ENCODE measurements at places on chromosomes 6 and 20.

GRCh38 chr6:21598674-21599023, 5.1 kb downstream of the SOX4 start:
- DNase-seq = no peak

GRCh38 chr6:125154761-125155135, 1.2 kb downstream of the TPD52L1 start:
- DNase-seq = no peak

GRCh38 chr20:41095110-41095969, 42.0 kb upstream of the PLCG1 start:
- peak; percentile 13 for DNase-seq

GRCh38 chr20:10314198-10314597, 95.6 kb downstream of the SNAP25 start:
- no peak for DNase-seq

DNA sequence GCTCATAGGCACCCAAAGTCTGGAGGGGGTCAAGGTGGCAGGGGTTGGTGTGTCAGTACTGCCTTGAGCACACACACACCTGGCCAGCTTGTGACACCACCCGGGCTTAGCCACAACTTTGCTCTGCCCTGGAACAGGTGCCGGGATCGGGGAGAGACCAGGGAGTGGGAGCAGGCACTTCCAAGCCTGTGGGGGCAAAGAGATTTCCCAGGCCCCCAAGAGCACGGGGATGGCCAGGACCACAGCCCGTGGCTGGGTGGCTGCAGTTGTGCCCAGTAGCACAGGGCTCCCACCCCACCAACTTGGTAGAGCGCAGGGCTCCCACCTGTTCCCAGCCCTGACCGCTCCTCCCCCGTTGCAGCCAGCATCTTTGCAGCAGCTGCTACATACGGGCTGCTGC, 40.4 kb downstream of the WASF1 start:
- DNase-seq = no peak

GRCh38 chr20:42482808-42483207, 706.9 kb downstream of the PTPRT start:
- no peak for DNase-seq

DNA sequence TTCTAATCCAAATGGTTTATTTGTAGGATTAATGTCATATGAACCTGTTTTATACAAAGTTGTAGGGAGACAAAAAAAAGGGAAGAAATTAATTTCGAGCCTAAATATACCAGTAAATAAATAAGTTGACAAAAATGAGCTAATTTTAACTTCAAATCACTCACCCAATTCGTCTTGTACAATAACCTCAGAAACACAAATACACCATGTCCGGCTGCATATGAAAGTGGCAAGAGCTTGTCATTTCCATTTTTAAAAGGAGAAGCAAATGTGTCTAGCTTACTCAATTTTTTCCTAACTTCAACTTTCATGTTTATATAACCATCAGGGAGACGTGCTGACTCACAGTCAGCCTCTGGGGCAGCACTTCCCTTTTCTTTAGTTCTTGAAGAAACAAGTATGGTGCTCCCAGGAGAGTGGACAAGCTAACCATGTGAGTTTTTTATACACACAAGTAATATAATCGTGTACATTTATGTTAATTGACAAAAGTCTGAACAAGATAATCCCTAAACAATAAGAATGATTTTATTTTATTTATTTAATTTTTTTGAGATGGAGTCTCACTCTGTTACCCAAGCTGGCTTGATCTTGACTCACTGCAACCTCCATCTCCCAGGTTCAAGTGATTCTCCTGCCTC, 55.5 kb upstream of the SGK1 start:
- no peak for DNase-seq

DNA sequence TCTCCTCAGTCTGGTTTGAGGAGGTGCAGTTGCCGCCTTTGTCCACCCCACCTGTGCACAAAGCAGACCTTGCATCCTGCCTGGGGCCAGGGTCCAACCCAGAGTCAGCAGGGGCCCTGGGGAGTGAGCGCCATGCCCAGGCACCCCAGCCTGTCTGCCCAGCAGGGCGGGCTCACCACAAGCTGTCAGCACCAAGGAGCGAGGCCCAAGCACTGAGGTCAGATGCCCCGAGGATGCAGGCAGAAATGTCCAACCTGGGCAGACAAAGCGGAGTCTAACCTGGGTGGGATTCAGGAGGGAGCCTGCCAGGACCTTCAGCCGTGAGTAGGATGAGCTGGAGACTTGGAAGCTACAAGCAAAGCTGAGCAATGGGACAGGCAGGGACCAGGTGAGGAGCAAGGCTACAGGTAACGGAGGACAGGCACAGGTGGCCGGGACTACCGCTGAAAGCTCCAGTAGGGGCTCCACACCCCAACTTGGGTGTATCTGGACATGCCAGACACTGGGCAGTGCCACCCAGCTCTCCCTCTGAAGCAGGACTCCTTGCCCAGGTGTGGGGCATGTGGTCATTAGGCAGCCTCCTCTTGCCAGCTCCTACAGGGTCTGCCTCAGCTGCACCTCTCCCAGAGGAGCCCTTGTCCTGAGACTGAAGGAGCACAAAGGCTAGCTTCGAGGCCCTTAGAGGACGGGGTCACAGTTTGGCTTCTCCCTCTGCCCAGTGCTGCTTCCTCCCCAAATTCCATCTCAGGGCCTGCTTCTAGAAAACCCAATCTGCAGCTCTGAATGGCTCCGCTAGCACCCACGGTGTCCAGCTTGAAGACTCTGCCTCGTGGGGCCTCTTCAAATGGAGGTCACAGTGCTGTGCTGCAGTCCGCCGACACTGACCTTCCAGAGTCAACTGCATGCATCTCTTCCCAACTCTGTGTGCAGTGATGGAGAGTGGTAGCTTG, 210.6 kb upstream of the CDYL start:
- DNase-seq = no peak

DNA sequence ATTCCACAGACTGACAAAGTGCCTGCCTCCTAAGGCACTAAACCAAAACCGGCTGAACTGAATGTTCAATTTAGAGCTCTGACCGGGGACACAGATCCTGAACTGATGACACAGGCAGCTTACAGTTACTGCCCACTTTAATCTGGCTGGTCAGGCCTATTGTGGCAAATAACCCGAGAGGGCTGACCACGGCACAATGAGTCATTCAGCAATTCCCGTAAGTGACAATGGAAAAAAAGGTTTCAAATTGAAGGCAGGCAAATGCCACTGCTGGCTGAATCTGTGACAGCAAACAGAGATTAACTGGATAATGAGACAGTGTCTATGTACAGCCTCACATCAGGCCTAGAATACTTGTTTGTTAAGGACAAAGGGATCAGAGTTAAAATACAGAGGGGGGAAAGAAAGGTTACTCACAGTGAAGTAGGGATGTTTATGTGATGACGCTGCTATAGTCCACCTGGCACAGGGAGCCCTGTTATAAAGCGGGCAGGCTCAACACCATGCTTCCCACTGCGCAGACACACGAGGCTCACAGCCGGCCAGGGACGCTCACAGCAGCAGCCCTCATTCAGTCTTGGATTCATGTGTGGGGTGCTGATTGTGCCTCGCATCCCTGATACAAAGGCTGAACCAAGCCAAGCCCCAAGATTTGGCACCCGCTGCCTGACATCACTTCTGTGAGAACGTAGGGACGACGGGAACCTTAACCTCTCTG, 54.4 kb downstream of the RTN4IP1 start:
- DNase-seq = no peak

- DNase-seq = no peak
Measured at GRCh38 chr6:81772741-81773140, 20.3 kb upstream of the TENT5A start.

- no peak for DNase-seq
Measured at GRCh38 chr20:59961423-59961822, 3.2 kb downstream of the CDH26 start.

DNA sequence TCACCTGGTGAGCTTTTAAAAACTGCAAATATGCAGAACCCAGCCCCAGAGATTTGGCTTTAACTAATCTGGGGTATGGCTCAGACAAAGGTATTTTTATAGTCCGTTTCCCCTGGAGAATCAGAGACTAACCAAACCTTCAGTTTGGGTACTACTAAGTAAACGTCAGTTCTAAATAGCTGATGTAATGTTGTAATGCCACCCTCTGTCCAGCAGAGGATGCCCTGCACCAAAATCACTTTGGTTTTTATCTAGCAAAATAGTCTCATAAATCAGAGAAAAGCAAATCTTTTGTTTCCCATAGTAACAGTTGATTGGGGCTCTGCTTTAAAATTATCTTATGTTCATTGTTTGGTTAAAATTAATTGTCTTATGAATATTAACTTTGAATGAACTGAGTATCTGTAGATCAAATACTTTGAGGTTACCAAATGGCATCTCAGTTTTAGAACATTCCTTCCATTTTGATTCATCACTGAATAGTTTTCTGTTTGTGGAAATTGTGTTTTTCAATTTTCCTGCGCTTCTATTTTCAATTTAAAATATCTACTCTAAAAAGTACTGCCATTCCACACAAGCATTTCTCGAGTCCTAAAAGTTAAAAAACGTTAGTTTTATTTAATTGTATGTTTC, 278.3 kb upstream of the PLCB4 start:
- DNase-seq = no peak

DNA sequence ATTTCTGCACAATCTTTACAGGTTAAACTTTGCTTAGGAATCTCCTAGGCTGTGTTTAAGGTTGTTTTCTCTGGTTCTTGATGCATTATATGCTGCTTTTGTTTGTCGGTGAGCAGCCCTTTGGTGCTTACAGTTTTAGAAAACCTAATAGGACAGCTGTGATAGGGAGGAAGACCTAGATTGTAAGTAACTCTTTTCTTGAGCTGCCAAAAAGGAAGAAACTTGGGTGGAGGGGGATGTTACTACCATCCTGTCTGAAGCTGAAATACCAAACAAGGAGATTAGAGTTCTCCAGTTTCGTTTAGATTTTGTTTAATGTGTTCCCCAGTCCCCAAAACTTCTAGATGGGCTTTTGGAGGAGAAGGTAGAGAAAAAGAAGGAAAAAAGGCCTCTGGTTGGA, 72.0 kb downstream of the ANKS1A start:
- DNase-seq = no peak

- DNase-seq = no peak
Measured at GRCh38 chr6:103178193-103178592, 1681.5 kb downstream of the HACE1 start.

DNA sequence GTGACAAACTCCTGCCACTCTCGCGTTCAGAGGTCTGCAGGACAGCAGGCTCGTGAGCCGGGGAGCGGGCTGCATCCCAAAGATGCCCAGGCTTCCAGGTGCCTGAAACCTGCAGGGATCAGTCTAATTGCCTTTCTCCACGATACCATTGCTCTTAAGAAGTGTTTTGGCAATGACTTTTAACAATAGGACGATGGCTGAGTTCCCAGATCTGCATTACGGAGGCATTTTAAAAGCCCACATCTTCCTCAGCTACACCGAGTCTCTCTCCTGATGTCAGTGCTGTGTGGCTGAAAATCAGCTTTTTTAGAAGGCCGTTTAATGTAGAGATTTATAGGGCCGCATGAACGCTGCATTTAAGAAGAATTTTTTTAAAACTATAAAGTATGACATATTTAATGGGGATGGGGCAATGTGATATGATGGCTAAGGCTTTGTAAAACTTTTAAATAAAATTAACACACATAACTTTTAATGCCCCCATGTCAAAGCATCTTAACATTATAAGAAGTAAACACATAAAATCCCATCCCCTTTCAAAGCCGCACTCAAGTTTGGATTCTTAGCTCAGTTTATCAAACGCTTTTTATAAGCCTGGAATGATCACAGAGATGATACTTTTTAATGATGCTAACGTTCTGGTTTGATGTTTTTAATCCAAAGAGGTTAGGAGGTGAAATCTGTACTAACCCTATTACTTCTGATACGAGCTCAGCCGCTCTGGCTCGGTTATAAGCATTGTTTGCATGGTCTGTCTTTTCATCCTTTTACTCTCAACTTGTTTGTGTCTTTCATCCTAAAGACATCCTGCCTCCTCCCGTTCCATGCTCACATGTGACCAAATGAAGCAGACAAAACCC, 386.0 kb downstream of the SMOC2 start:
- DNase-seq = no peak

DNA sequence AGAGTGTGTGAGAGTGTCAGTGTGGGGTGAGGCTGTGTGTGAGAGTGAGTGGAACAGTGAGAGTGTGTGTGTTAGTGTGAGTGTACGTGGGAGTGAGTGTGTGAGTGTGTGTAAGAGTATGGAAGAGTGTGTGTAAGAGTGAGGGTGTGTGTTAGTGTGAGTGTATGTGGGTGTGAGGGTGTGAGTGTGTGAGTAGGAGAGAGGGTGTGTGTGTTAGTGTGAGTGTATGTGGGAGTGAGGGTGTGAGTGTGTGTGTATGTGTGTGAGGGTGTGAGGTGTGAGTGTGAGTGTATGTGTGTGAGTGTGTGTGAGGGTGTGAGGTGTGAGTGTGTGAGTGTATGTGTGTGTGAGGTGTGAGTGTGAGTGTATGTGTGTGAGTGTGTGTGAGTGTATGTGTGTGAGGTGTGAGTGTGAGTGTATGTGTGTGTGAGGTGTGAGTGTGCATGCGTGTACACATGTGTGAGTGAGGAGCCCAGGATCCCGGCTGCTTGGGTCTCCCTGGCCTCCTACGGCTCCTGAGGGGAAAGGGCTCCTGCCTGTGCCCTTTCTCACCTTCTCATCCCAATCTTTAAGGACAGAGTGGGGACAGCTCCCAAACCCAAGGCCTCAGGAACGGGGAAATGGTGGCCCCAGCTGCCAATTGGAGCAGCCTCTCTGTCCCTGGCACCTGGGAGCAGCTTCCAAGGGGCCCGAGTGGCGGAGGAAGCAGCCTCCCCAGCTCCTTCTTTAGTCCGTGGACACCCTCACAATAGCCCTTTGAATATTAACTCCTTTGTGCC, 100.2 kb downstream of the PSMB1 start:
- no peak for DNase-seq

DNA sequence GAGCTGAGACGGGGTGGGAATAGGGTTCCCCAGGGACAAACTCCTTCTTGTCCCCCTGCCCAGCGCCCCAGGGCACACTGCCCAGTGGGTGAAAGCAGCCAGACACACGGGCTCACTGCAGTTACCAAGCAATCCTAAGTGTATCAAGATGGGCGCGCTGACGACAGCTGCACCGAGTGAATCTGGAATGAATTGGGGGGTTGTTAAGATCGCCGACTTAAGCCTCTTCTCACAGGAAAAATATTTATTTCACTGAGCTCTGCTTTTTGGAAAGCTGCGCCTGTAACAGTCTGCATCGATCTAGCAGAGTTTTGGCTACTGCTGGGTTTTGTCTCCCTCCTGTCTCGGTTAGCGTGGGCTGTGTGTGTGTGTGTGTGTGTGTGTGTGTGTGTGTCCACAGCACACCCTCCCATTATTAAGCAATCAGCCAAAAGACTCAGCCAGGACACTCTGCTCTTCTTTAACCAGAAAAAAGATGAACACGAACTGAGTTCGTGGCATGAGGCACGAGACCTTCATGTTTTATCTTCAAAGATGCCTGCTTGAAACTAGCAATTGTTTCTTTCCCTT, 35.9 kb downstream of the RIPOR3 start:
- DNase-seq = no peak

DNA sequence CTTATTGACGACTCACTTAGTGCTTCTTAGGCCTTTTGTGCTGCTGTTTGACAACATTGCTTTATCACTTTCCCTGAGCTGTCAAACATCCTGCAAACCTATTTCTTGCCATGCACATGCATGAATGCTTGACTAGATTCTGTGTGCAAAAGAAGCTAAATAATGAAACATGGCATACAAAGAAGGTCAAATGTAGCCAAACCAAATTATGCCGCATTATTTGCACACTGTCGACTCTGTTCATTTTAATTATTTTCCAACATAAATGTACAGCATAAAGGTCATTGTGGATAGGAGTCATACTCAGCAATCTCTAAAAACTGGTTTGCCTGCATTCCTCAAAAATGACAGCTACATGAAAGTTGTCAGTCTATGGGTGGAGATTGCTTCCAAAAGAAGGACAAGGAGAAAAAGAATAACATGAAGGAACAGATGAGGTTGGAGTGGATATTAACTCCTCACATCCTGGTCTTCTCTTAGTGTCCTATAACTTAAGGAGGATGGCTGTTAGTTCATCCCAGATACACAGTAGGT, 123.1 kb upstream of the STXBP5 start:
- DNase-seq = no peak

Measured in cerebellar nuclear complex (tissue), 1 donor.